ENCODE measurements at places on chromosomes 1 and 21. TPM values are rescaled to one million over a fixed set of nuclear protein-coding genes. Genes with fewer than 3 reads are reported as not detected.

- DNase-seq, result no peak
Observed at GRCh38 chr1:173253046-173253445, 45.9 kb upstream of the TNFSF4 start.

- no peak for DNase-seq
Observed at GRCh38 chr1:59446257-59446901, 149.5 kb downstream of the FGGY start.

- DNase-seq, result peak; percentile 14
Observed at GRCh38 chr1:235102993-235103411, 25.6 kb downstream of the TOMM20 start.

GRCh38 chr1:9294910-9295636, 2.4 kb downstream of the SPSB1 start:
- DNase-seq, result peak; percentile 49

DNA sequence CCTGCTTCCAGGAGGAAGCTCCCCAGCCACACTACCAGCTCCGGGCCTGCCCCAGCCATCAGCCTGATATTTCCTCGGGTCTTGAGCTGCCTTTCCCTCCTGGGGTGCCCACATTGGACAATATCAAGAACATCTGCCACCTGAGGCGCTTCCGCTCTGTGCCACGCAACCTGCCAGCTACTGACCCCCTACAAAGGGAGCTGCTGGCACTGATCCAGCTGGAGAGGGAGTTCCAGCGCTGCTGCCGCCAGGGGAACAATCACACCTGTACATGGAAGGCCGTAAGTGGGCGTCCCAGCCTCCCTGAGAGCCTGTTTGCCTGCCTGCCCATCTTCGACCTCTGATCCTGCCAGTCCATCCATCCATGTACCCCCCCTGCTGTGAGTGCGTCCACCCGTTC, 3.6 kb downstream of the ECM1 start:
- no peak for DNase-seq

GRCh38 chr1:68812333-68812732, 315.5 kb upstream of the DEPDC1 start:
- no peak for DNase-seq

FCRL2 gene
- total RNA-seq, result not detected

TMEM82 gene
- not detected for total RNA-seq

PLA2G2C gene
- 0.40 TPM for total RNA-seq

DDAH1 gene
- not detected for total RNA-seq

SMPDL3B gene
- total RNA-seq, result 0.76 TPM

GJB3 gene
- not detected for total RNA-seq

Measured in activated CD4-positive, alpha-beta memory T cell treated with anti-CD3 and anti-CD28 coated beads, Interleukin-2, amount 10 ng/mL, durations not matched to agents 7 days and 5 days (primary cell).